Activated T-helper 9 cell treated with anti-CD3 and anti-CD28 coated beads, Interleukin-2, amount 50 U/mL, for 16 hours (primary cell): ENCODE measurements at places on chromosomes 11 and 22.

- DNase-seq = no peak
Observed at GRCh38 chr11:16791191-16791961, 52.9 kb downstream of the C11orf58 start.

GRCh38 chr22:42670921-42671709 lies 21.9 kb upstream of the CYB5R3 start:
- no peak for DNase-seq

- DNase-seq = no peak
Observed at GRCh38 chr11:109914809-109915653, 178.2 kb upstream of the ZC3H12C start.

DNA sequence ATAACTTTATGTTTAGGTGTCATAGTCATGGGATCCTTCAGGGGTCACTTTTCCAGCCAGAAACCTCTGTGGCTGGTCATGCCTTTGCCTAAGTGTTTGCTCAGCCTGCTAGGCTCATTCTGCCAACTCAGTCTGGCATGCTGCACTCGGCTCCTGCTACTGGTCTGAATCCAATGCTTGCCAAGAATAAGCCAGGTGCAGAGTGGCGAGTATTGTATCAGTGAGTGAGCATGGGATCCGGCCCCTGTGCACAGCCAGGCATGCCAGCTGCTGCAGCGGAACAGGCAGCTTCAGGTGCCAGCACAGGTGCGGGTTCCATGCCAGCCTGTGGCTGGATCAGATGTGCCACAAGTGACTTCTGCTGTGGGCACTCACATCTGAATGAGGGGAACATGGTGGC lies 1269.3 kb upstream of the CNTN5 start:
- no peak for DNase-seq
